ENCODE measurements at places on chromosomes 2 and 18.

- no peak for DNase-seq
These were observed 3.2 kb upstream of the ENOSF1 start for GRCh38 chr18:715626-716025.

GRCh38 chr2:105396254-105397024 lies 2.4 kb downstream of the FHL2 start:
- DNase-seq: no peak

GRCh38 chr2:95215018-95215612 lies 7.8 kb downstream of the ZNF892 start:
- no peak for DNase-seq

DNA sequence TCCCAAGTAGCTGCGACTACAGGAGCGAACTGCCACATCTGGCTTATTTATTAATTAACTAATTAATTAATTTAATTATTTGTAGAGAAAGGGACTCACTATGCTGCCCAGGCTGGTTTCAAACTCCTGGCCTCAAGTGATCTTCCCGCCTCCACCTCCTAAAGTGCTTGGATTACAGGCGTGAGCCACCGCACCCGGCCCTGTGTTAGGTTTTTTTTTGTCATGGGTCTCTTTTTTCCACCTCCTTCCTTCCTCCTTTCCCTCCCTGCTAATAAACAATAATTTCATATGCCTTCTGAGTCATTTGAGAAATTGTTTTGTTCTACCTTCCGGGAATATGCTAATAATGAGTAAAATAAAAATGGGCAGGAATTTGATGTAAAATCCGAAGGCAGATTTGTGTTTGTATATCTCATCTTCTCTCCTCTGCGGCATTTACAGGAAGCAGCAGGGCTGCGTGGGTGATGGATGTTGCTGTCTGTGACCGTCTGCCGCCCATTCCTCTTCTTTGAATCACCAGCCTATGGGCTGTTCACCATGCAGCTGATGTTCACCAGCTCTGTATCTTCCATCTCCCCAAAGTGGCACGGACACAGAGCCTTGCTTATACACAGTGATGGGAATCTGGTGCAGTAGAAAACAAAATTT lies 89.9 kb downstream of the ACSL3 start:
- DNase-seq: no peak

DNA sequence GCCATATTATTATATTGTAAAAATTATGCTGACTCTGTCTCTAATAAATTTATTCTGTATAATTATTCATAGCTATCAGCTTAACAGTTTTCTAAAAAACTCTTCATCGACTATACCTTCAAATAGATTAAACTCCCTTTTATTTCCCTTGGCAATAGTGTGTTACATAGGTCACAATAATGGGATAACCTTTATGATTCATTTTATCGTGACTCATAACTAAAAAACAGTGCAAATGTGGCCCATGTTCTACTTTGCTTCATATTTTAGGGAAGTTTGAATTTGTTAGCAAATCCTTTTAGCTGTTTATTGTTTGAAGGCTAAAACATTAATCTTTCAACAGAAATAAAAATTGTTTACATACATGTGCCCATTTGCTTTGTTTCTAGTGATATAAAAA lies 783.2 kb upstream of the CDH2 start:
- DNase-seq: no peak

DNA sequence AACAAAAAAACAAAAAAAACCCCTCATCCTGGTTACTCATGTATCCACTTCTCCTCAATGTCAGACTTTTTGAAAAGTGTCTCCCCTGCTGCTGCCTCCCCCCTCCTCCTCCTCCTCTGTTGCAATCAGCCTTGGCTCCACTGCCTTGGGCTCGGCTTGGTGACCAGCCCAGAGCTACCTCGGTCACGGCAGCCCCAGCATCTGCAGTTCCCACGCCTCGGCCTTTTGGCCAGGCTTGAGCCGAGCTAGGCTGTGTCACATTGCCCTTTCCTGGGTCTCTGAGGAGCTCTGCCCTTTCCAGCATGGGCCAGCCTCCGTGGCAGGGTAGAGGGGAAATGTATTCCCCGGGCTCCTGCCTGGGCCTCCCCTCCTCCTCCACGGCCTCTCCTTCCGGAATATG lies 22.7 kb upstream of the INHBB start:
- DNase-seq: peak; percentile 51

- DNase-seq: no peak
These were observed 47.7 kb downstream of the CCDC68 start for GRCh38 chr18:54911551-54911950.

DNA sequence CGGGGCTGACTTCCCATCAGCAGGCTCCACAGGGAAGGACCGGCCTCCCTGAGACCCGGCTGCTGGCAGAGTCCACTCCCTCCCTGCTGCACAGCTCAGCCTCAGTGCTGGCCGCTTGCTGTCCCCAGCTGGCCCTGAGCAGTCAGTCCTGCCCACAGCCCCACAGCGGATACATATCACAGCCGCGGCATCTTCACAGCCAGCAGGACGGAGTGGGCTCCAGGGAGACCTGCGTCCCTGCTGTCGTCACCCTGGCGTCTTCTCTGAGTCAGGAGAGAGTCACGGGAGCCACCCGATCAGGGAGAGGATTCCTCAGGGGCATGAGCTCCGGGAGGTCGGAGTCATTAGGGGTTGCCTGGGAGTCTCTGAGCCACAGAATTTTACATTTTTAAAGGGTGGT lies 13.1 kb upstream of the SNTG2 start:
- no peak for DNase-seq
